ENCODE measurements at places on chromosomes 3 and 15.
A peak's percentile ranks its signal among the peaks of the same experiment; 100 is the strongest.

DNA sequence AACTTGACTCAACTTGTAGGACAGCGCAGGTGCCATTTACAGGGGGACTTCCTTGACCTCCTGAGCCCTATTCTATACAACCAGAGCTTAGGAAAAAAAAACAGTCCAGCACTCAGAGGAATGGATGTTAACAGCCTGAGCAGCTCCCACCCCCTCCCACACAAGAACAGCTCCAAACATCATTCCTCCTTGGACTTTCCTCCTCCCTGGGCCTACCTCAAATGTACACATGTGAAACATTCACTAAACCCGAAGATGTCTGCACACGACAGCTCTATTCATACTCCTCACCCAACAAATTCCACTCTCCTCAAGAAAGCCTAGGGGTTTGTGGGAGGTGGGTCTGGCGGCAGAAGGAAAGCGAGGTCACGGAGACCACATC is 503 bp upstream of the ATRIP start:
- DNase-seq: no peak

DNA sequence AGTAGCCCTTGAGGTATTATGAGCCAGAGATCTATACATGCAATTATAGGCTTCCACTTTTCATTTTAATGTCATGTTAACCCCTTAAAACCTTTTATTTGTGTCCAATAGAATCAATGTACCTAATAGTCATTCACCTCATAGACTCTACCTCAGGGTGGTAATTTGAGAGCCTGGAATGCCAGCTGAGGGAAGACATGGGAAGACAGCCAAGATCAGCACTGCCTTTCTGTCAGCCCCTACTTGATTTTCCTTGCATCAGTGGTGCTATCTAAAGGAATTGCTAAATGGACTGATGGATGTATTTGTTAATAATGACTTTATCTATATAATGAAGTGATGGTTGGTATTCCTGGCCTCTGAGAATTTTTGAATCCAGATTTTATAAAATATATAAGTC is 113.3 kb upstream of the GBE1 start:
- no peak for DNase-seq

DNA sequence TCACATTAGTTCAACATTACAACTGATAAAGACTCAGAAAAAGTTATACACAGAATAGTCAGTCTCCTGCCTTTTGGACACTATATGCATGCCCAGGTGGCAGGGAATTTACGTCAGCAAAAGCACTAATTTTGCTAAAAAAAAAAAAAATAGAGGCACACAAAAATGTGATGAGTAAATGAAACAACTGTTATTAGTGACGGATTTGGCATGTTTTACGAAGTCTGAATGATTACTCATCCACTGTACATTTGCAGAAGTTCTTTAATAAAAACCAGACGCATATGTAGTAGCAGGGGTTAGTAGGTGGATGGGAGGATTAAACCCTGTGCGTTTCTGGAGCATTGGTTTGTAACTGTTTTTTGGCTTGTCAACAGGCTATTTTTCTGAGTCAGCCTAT is 99.0 kb downstream of the MITF start:
- DNase-seq: peak; percentile 44

GRCh38 chr15:63503739-63504246 is 600 bp upstream of the USP3 start:
- DNase-seq: no peak

DNA sequence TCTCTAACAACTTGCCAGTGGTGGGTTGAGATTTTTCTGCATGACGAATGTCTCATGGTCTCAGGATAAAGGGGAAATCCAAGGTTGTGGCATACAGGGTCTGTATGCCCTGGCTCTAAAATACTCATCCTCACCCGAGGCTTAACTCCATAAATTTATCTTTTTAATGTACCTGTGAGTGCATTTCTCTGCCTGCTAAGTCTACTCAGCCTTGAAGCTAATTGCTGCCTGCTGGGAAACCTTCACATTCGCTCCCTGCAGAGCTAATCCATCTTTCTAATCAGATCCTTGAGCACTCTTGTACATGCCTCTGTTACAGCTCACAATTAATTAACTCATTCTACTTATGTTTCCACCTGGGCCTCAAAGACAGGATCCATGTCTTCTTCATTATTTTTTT is 93.8 kb downstream of the CMSS1 start:
- no peak for DNase-seq

GRCh38 chr3:43742920-43743319 is 52.2 kb downstream of the ABHD5 start:
- DNase-seq: no peak

DNA sequence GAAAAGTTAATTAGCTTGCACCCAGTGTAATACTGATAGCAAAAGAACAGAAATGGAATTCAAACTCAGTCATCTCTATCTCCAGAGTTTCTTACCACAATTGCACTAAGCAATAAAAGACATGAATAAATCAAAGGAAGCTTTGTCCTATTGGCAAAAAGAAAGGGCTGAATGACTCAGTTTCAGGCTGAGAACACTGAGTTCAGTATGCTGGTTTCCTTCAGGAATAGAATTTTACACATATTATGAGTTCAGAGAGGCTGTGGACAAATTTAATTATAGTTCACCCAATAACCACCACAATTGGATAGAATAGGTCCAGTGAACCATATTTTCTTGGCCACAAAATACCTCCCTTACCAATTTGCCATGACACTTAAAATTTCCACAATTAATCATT is 249.7 kb downstream of the KCNMB2 start:
- no peak for DNase-seq

- no peak for DNase-seq
Observed at GRCh38 chr3:45608885-45609284, 14.3 kb downstream of the LIMD1 start.

DNA sequence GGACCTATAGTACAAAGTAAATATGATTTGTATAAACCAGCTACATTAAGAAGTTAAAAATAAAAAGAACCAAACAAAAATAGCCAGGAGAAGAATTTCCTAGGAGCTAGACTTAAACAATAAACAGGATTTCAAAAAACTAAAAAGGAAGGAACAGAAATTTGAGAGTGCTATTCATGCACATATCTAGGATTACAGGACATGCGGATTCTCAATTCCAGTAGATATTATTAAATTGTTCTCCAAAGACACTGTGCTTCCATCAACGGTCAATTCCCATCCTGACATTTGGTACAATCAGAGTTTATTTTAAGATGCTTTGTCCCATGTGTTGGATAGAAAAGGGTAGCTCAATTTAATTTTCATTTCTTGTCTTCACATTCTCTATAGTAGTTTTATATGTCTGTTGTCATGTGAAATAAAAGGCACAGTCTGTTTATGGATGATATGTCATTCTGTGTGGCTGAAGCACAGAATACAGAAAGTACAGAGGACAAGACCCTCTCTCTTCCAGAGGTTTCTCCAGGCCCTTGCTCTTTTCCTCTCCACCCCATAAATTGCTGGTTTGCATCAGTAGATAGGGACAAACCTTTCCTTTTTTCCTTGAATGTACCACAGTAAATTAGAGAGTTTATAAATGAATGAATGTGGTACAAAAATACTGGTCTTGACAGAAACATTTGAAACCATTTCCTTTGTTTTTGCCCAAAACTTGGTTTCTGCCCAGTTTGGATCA is 3.5 kb downstream of the PLOD2 start:
- DNase-seq: no peak

- DNase-seq: no peak
Observed at GRCh38 chr3:56458496-56459103, 9.7 kb downstream of the ERC2 start.

DNA sequence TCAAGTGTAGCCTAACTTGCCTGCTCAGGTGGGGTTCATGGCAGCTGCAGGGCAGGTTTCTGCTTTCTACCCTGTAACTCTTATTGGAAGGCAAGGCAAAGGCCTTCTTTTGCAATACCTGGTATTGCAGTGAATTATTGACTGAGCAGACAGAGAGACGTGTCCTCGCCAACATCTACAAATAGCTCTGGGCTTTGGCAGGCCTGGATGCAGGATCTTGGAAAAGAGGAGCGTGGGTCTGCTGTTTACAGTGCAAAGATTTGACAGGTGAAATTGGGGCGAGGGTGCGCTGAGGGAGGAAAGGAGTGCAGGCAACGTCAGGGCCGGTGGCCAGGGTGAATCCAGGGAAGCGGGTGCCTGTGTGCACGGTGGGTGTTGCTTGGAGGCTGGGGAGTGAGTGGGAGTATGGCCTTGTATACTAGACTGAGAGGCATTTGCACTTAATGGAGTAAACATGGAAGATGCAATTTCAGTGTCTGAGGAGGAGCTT is 44.5 kb downstream of the ST6GAL1 start:
- DNase-seq: no peak

DNA sequence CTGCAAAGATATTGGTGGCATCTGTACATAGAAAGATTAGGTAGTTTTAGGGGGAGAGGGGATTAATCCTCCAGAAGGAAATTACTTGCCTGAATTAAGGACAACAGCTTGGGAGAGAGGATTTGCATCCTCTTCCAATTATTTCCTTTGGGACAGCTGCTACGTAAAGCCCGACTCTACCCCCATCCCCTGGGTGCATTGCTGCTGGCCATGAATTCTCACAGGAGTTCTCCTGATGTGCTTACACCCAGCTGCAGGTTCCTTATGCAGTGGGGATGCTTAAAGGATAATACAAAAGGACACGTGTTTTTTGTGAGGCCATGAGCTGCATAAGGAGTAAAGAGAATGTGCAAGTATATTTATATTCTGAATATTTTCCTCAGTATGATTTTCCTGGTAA is 132.3 kb downstream of the VPS8 start:
- no peak for DNase-seq

GRCh38 chr3:99502871-99503270 is 135.5 kb upstream of the COL8A1 start:
- no peak for DNase-seq

GRCh38 chr15:50857763-50858162 is 50.7 kb upstream of the AP4E1 start:
- no peak for DNase-seq

GRCh38 chr3:158651192-158651591 is 6.9 kb downstream of the GFM1 start:
- no peak for DNase-seq

- no peak for DNase-seq
Observed at GRCh38 chr3:30343861-30344260, 262.5 kb upstream of the TGFBR2 start.

- DNase-seq: no peak
Observed at GRCh38 chr3:195893516-195893915, 14.8 kb downstream of the TNK2 start.

- DNase-seq: no peak
Observed at GRCh38 chr15:62958528-62959363, 83.8 kb upstream of the TPM1 start.

- no peak for DNase-seq
Observed at GRCh38 chr15:101156509-101157159, 95.2 kb downstream of the CHSY1 start.

GRCh38 chr3:97871801-97872524 is 50.2 kb downstream of the CRYBG3 start:
- DNase-seq: peak; percentile 90

DNA sequence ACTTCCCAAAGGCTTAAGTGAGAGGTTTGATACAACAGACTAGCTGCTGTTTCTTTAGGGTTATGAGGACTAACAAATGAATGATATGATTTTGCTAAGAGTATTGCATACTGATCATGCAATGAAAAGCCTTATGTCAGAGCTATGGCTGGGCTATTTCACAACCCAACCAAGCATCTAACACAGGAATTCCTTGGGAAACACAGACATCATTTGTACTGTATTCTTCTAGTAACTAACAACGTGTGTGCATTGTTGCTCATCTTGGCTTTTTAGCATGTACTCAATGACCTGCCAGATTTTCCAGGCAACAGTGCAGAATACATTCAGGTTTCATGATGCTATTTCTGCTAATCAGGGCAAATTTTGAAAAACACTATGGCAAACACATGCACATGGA is 19.3 kb downstream of the PDZRN3 start:
- DNase-seq: peak; percentile 75

DNA sequence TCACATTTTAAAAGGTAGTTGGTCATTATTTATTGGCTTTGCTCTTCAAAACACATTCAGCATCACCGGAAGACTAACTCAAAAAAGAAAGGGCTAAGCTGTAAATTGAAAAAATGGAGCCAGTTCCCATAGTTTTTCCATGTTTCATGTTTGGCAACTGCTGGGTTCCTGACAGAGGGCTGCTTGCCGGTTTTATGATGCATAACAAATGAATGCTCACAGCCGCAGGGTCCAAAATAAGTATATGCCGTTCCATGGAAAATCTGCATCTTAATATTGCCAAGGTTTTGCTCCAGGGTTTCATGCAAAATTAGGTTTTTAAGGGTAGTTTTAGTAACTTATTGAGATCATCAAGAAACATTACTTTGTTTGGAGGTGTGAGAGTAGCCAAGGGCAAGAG is 15.8 kb downstream of the SLC12A1 start:
- peak; percentile 16 for DNase-seq

DNA sequence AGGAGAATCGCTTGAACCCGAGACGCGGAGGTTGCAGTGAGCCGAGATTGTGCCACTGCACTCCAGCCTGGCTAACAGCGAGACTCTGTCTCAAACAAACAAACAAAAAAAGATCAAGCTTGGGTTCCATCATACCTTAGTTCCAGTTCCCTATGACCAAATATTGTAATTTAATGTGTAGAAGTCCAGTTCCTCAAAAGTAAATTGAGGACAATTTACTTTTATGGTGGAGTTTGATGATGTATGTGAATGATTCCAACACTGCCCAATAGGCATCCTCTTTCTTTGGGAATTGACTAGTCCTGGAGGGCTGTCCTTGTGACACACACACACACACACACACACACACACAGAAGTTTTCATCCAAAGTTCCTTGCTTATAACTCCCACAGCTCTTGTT is 2.8 kb upstream of the PKM start:
- DNase-seq: no peak

DNA sequence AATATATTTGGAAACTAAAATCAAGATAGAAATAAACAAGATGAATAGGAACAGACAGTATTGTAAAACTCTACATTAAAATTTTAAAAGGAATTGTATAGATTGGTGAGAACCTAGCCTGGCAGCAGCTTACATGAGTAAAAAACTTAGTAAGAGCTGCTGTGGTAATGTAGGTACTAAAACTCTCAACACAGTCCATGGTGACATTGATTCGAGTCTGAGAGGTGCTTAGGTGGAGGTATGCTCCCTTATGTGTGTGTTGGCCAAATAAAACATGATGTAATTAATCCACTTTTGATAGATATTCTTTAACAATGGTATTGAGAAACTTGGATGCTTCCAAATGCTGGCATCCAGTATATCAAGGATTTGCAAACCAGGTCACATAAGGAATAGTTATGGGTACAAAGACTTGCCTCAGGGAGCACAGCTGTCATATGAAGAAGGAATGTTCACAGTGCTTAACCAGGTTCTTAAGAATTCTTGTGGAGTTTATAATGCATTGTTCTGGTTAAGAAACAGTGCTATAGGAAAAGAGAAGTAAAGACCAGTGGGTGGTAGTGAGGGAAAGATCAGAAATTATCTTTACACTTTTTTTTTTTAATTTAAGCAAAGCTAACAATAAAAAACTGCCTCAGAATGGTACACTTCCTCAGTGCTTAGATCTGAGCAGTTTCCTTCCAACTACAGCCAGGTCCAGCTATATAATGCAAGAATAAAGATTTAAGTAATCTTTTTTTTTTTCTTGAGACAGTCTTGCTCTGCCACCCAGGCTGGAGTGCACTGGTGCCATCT is 24.6 kb upstream of the IL20RB start:
- no peak for DNase-seq
